ENCODE measurements at places on chromosomes 12 and 14. TPM values are rescaled to one million over a fixed set of nuclear protein-coding genes. Genes with fewer than 3 reads are reported as not detected.

The NAV3 gene
- 55.8 TPM for total RNA-seq

The KRT77 gene
- not detected for total RNA-seq

The GALNT9 gene
- total RNA-seq = 0.26 TPM

The KCNA5 gene
- total RNA-seq = not detected

The GLIPR1L2 gene
- 0.92 TPM for total RNA-seq

The KCNMB4 gene
- total RNA-seq = 0.26 TPM

The CLEC7A gene
- total RNA-seq = not detected

The DHRS7 gene
- total RNA-seq = 69.7 TPM

The PAPLN gene
- total RNA-seq = 2.8 TPM

The P2RX2 gene
- not detected for total RNA-seq

The SMCO3 gene
- total RNA-seq = 0.37 TPM

The TMPRSS12 gene
- total RNA-seq = not detected

The LRRK2 gene
- 22.9 TPM for total RNA-seq
